ENCODE measurements at places on chromosomes 6 and 20. TPM values are rescaled to one million over a fixed set of nuclear protein-coding genes. Genes with fewer than 3 reads are reported as not detected.

PXT1 gene
- total RNA-seq, result not detected

PAX1 gene
- total RNA-seq, result 0.23 TPM

SLC32A1 gene
- total RNA-seq, result 1.3 TPM

BHLHE23 gene
- not detected for total RNA-seq

DNAH8 gene
- 1.3 TPM for total RNA-seq

SIRPB2 gene
- total RNA-seq, result 5.5 TPM

KCNG1 gene
- 5.8 TPM for total RNA-seq

TCF15 gene
- total RNA-seq, result 2.0 TPM

SIRPD gene
- 0.12 TPM for total RNA-seq

PNISR gene
- 175 TPM for total RNA-seq

THBD gene
- 13.7 TPM for total RNA-seq

FAM217A gene
- 0.29 TPM for total RNA-seq

RGL2 gene
- 72.4 TPM for total RNA-seq

HIVEP1 gene
- 29.1 TPM for total RNA-seq
